ENCODE measurements at places on chromosomes 2 and 18. TPM values are rescaled to one million over a fixed set of nuclear protein-coding genes. Genes with fewer than 3 reads are reported as not detected.

IL1R2 gene
- 25.4 TPM for total RNA-seq

DNA sequence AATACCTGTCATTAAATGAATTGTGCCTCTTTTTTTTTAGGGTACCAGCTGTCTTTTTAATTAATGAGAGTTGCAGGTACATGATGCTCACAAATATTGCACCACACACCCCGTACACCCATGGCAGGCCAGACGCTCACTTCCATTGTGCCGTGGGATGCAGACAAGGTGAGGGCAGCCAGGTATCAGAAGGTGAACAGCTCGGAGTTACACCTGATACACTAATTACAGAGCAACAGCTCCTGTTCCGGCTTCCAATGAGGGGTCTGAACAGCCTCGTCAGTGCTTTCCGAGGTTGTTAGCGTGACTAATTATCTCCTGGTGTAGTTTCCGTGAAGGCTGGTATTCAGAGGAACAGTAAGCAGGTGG, 442.8 kb downstream of the ZNF516 start:
- H3K36me3 ChIP-seq = no peaks in the 10 kb centered on the region
- H3K4me1 ChIP-seq = no peaks in the 10 kb centered on the region
- DNase-seq = no peak
- no peak overlapping the region for H3K27ac ChIP-seq
- no peak overlapping the region for H3K4me3 ChIP-seq

GRCh38 chr18:56379256-56379655, 259.1 kb downstream of the TXNL1 start:
- H3K36me3 ChIP-seq = no peaks in the 10 kb centered on the region
- H3K4me3 ChIP-seq = no peak overlapping the region

DNA sequence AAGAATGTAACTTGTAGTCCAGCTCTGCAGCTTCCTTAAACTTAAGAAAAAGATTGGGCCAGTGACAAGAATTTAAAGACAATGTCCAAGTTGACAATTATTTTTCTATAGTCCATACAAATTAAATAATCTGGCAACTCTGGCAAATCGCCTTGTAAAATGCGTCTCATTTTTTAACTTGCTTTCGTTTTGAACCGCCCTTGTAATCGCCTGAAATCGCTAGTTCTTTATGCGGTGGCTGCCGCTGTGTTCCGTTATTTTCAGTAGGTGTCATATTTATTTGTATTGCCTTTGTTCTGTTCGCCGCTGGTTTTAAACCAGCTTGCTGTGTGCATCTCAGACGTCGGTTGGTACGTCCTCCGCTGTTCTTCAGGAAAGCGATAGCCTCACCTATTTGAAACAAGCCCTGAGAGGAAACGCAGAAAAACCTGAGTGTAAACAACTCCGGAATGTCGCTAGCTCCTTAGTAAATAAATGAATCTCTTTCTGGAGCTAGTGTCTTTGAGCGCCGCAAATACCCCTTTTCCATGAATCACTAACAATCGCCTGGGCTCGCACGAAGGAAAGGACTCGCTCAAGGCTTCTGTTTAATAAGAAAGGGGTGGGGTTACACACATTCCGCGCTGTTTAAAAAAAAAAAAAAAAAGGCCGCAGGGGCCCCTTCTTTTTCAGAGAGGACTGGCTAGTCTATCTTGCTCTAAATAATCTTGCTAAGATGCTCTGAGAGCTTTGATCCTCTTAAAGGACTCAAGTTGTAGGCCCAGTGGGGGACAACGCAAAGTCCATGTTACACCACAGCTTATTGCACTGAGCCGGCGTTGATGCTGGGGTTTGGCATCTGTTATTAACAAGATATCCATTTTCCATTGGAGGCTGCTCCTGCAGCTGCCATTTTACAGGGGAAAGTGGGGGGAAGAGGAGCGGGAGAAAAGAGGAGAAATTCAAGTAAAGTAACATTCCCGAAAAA, 3.0 kb downstream of the HOXD8 start:
- peaks cover 35% of the 10 kb centered on the region for H3K4me1 ChIP-seq
- peak overlapping the region; percentile 50 for H3K4me3 ChIP-seq
- no peaks in the 10 kb centered on the region for H3K36me3 ChIP-seq
- H3K27me3 ChIP-seq = peaks cover 75% of the 10 kb centered on the region

TEX44 gene
- total RNA-seq = not detected

LINC00305 gene
- total RNA-seq = not detected

- H3K27ac ChIP-seq = no peak overlapping the region
- H3K4me1 ChIP-seq = no peaks in the 10 kb centered on the region
- H3K36me3 ChIP-seq = peaks cover 2% of the 10 kb centered on the region
- H3K4me3 ChIP-seq = no peak overlapping the region
- H3K27me3 ChIP-seq = no peaks in the 10 kb centered on the region
These were observed 200.6 kb downstream of the MGAT5 start for GRCh38 chr2:134454426-134454825.

DNA sequence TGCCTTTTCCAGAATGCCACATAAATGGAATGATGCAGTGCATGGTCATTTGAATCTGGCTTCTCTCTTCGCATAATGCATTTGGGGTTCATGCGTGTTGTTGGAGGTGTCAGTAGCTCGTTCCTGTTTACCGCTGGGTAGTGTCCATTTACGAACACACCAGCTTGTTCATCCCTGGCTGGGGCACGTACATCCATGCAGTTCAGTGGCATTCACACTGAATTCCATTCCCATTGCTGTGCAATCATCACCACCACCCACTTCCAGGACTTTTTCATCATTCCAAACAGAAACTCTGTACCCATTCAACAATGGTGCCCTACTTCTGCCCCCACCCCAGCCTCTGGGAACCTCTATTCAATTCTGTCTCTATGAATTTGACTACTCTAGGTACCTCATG, 14.7 kb upstream of the CIDEA start:
- no peaks in the 10 kb centered on the region for H3K36me3 ChIP-seq
- no peak overlapping the region for H3K27ac ChIP-seq
- H3K27me3 ChIP-seq = peaks cover 44% of the 10 kb centered on the region
- no peaks in the 10 kb centered on the region for H3K4me1 ChIP-seq
- DNase-seq = no peak
- H3K4me3 ChIP-seq = no peak overlapping the region

LIMS4 gene
- not detected for total RNA-seq

DSC2 gene
- not detected for total RNA-seq

FABP1 gene
- total RNA-seq = not detected

DNA sequence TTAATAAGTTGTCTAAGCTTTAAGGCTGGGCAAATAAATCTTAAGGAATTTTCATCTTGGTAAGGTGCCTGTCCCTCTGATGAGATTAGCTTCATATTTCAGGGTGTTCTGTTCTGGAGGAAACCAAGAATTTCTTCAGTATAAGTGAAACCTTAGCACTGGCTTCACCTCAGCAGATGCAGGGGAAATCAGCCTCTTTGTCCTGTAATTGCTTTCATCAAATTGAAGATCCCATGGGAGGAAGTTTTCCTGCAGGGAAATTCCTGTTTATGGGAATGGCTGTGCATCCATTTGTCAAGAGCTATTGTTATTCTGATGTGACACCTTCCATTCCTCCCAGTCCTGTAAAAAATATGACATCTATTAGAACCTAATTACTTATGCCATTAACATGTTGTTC, 174.5 kb downstream of the PTPRM start:
- H3K27ac ChIP-seq = no peak overlapping the region
- no peaks in the 10 kb centered on the region for H3K27me3 ChIP-seq
- no peaks in the 10 kb centered on the region for H3K4me1 ChIP-seq
- no peak for DNase-seq
- no peaks in the 10 kb centered on the region for H3K36me3 ChIP-seq
- no peak overlapping the region for H3K4me3 ChIP-seq

PRKAG3 gene
- not detected for total RNA-seq

DNA sequence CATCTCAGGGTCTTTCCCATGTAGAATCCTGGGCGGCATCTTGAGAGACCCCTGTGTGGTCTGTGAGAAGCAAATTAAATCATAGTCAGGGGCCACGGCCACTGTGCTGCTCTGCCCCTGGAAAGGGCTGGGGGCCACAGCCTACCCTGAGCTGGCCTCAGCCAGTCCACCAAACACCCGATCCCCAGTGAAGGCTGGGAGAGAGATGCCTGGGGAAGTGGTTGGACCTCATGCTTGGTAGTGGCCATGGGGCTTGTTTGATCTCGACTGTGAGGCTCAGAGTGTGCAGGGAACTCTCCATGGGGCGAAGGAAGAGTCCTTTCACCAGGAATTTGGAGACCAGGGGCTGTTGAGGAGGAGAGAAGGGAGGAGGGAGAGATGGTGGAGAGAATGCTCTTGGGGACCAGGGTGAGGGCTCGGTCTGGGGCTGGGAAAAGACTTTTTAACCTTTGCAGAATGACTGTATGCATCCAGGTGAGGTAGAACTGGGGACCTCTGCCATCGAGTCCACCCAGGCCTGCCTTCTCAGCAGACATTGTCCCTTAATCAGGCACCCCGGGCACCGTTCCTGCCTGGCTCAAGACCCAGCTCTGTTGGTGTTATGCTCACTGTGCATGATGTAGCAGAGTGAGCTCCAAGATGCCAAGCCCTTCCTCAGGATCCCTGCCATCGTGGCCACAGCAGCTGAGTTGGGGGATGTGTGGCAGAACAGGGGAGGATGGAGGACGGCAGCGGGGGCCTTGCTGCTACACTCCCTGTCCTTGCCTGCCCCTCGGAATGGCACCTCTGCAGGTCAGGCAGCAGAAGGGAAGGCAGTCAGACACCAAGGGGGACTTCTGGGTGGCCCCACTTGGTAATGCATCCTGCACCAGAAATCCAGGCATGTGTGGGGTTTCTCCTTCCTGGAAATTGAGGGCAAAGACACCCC, 249.9 kb downstream of the DYSF start:
- H3K27me3 ChIP-seq = peaks cover 2% of the 10 kb centered on the region
- H3K36me3 ChIP-seq = no peaks in the 10 kb centered on the region
- no peaks in the 10 kb centered on the region for H3K4me1 ChIP-seq

DNA sequence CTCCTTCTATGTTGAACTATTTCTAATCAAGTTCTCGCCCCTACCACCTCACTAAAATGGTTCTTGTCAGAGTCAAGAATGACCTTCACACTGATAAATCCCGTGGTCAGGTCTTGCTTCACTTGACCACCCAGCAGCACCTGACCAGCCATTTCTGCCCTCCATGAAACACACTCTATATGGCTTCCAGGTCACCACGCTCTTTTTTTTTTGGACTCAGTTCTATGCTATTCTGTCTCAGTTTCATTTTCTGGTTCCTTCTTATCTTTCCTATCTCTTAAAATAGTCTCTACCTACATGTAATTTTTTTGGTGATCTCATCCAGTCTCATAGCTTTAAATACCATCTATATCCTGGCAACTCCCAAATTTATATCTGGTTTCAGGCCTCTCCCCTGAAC, 11.4 kb downstream of the EIF2AK3 start:
- H3K27ac ChIP-seq = no peak overlapping the region
- no peaks in the 10 kb centered on the region for H3K27me3 ChIP-seq
- no peak for DNase-seq

DNA sequence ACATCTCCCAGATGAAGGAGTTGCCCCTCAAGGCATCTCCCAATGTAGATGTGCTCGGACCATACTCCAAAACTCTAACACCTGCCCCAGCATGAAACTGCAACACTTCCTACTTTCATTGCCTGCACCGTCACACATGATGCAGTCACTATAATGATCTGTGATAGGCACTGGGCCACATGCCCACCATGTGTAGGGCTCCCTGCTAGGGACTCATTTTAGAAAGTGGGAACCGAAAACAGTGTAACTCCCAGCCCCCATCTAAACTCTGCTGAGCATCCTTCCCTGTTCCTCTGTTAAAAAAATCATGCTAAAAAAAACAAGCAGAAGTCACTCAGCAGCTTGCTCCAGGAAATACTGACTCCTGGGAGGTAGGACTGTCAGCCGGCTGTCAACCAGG, 496.1 kb upstream of the RAB6C start:
- H3K4me1 ChIP-seq = no peaks in the 10 kb centered on the region
- H3K27ac ChIP-seq = no peak overlapping the region
- H3K27me3 ChIP-seq = peaks cover 3% of the 10 kb centered on the region
- no peaks in the 10 kb centered on the region for H3K36me3 ChIP-seq
- H3K4me3 ChIP-seq = no peak overlapping the region

MREG gene
- total RNA-seq = 9.1 TPM

DNA sequence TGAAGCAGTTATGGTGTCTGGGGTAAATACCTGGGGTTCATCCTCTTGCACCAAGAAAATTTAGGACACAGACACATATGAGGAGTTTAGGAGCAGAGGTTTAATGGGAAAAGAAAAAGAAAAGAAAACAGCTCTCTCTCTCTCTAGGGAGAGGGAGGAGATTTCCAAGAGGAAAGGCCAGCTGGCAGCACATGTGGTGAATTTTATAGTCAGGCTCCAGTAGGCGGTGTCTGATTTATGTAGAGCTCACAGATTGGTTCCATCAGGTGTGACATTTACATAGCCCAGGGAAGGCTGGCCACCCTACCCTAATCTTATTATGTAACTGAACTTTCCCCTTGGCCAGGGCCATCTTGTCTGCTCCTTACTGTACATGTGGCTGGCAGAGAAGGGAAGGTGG, 297.5 kb upstream of the RGPD4 start:
- no peaks in the 10 kb centered on the region for H3K36me3 ChIP-seq
- no peaks in the 10 kb centered on the region for H3K27me3 ChIP-seq
- H3K4me3 ChIP-seq = no peak overlapping the region
- no peak for DNase-seq
- no peaks in the 10 kb centered on the region for H3K4me1 ChIP-seq

DNA sequence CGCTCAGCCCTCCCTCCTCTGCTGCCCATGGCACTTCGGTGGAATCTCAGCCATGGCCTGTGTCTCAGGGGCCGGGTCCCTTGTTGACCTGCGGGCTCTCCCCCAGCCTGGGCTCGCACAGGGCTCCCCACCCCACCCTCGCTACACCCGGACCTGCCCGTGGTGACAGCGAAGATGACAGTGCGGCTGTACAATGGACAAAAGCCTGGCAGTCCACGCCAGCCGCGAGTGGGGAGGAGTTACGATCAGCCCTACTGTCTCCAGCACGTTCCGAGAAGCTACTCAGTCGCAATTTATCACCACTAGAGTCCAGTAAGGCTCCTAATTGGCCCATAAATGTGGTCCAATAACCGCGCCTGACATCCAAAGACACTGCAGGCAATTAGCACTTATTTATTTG, 31.6 kb downstream of the GBX2 start:
- H3K4me3 ChIP-seq = no peak overlapping the region
- no peaks in the 10 kb centered on the region for H3K36me3 ChIP-seq
- peaks cover 9% of the 10 kb centered on the region for H3K27me3 ChIP-seq
- no peak for DNase-seq
- no peaks in the 10 kb centered on the region for H3K4me1 ChIP-seq
